ENCODE measurements at places on chromosomes 4 and X. TPM values are rescaled to one million over a fixed set of nuclear protein-coding genes. Genes with fewer than 3 reads are reported as not detected.

XAGE2 gene
- polyA plus RNA-seq, result not detected

- DNase-seq, result peak; percentile 67
Observed at GRCh38 chr4:163484906-163485305, 9.6 kb upstream of the TMA16 start.

GRCh38 chrX:123487236-123487635, 245.6 kb downstream of the THOC2 start:
- no peak for DNase-seq

GRCh38 chrX:17021851-17022604, 75.6 kb downstream of the REPS2 start:
- DNase-seq, result no peak

DNA sequence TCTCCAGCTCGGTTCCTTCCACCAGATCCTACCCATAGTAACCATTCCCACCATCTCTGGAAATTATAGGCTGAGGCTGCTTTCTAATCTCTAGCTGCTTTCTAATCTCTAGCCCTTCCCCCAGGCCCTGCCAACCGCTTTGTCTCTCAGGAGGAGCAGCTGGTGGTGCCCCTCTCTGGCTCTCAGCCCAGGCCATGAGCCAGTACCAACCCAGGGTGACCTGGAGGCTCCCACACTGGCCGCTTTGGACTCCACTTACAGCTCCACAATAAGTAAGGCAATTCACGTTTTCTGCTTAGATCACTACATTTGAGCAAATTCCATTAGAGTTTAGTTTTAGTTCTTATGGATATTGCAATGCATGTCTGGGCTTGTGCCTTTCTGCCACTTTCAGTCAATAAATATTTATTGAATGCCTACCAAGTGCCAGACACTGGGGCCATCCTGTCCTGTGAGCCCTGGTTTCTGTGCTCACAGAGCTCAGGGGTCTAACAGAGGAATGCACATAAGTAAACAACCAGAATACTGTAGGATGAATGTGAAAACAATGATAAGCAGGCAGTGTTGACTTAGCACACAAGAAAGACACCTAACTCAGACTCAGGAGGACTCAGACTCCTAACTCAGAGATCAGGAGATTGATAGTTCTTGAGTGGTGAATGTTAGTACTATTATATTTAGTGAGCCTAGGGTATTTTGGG, 38.9 kb downstream of the SMC1A start:
- peak; percentile 43 for DNase-seq

CENPE gene
- polyA plus RNA-seq, result 0.96 TPM

SYTL5 gene
- polyA plus RNA-seq, result 1.0 TPM

GRCh38 chr4:142700531-142700930, 145.6 kb downstream of the INPP4B start:
- DNase-seq, result no peak

DNA sequence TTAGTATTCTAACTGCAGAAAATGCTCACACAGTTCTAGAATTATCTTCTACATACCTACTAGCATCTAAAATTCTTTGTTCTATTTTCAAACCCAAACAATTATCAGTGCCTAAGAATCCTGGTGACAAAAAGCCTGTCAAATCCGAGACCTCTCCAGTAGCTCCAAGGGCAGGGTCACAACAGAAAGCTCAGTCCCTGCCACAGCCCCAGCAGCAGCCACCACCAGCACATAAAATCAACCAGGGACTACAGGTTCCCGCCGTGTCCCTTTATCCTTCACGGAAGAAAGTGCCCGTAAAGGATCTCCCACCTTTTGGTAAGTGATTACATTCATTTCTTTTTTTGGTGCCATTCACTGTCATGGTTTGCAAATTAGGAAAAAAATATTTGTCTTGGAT, 243.8 kb downstream of the RAPGEF2 start:
- DNase-seq, result no peak

DNA sequence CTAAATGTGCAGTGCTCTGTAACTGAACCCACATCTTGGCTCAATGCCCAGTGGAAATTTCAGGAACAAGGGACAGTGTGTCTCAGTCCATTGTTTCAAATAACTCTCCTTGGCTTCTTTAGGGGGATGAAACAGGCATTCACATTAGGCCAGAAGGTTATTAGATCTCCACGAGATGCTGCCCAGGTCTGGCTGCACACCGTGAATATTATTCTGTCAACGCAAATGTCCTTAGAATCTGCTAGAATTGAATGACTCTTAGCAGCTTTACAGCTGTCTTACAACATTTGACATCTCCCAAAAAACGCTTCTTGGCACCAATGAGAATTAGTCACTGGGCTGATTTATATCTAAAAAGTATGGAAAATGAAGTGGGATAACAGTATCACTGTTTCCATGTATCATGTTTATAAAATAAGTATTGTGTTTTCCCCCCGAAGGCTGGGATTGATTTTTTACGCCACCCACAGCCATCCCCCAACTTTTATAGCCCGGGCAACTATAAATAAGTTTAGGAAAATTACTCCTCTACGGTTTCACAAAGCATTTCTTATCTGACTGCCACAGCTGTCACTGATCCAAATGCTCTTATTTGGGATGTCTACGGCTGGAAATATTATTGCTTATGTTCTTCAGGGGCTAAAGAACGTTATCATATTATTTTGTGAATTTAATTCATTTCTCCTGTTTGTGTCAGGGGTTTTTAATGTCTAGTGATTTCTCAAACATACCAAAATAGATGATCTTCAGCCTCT, 559.7 kb upstream of the FAT1 start:
- DNase-seq, result no peak

DDX60 gene
- polyA plus RNA-seq, result 5.3 TPM

- DNase-seq, result no peak
Observed at GRCh38 chr4:11050766-11051165, 366.2 kb upstream of the CLNK start.

- DNase-seq, result no peak
Observed at GRCh38 chr4:100926039-100926717, 408.4 kb upstream of the EMCN start.

- DNase-seq, result no peak
Observed at GRCh38 chr4:25624616-25625015, 31.0 kb upstream of the SLC34A2 start.

GRCh38 chr4:32962100-32962499, 2241.9 kb downstream of the PCDH7 start:
- DNase-seq, result no peak

DNA sequence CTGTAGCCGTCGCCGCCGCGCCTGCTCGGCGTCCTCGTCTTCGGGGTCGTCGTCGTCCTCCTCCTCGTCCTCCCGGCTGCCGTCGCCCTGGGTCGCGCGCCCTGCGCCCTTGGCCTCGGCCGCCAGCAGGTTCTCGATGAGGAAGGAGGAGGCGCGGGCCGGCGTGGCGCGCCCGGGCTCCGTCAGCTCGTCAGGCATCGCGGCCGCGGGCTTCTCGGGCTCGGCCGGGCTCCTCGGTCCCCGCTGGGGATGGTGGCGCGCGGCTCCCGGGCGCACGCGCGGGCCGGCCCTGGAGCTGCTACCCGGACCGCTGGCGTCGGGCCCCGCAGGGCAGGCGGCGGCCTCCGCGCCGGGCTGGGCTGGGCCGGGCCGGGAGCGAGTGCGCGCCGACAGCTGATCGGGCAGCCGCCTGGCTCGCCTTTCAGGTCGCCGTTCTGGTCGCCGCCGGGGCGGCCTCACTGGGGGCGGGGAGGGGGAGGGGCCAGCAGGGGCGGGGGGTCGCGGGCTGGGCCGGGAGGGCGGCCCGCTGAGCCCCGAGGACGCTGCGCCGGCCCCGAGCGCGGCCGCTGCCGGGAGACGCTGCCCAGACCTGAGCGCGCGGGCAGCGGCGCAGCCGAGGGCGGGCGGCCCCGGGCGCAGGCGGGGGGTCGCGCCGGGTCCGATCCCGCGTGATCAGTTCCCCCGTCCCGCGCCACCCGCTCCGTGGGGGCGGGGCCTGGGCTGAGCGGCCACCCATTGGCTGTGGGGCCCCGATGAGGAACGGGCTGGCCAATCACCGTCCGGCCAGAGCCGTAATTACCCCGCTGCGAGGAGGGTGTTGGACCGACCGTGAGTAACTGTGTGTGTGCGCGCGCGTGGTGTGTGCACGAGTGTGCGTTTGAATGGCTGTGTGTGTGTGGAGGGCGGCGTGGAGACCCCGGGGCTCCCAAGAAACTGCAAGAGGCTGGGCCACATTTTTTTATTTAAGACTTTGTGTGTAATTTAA, at the start of gene HMX1:
TSS of gene HMX1 (minus strand) at position 423 of the 985 bp plus-strand sequence. CDS start at position 198, 225 bp downstream.
- DNase-seq, result peak; percentile 69

DNA sequence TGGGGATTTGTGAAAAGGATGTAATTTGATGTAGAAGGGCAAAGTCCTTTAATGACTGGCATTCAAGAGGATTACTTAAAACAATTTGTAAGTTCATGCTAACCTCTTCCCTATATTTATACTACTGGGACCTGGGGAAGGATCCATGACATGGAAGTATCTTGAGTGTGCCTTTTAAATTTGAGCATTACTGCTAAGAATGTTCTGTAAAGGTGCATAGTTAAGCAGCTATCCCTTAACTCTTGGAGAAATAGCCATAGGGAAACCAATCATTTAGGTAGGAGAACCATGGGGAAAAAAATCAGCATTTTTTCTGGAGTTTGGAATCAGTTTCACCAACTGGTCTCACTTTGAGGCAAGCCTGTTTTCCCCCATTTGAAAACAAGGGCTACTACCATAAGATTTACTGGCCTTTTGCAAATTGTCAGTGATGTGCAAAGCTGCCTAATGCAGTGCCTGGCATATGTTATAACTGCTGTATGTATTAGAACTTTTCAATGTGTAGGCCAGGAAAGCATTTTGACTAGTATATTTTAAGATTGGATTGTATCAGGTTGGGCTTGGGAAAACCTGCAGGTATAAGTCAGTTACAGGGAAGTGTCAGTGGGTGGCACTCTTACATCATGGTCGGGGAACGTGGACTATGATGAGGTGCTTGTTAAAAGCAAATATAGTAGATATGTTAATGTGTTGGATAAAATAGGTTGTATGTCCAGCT, 72.1 kb downstream of the PRSS12 start:
- peak; percentile 72 for DNase-seq

DNA sequence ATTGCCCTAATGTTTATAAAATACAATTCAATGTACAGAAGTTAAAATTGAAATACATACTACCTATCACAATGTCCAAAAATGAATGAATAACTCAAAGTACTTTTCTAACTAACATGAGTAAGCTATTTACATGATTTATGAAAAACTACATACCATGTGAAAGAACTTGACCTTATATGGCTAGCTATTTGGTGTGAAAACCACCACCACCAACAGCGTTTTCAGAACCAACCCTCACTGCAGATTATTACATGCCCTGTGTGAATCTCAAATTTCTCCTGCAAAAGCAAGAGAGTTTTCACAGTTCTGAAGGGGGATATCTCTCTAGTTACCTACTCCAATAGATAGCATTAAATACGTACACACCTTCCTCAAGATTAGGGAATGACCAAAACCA, 198.5 kb downstream of the SPATA18 start:
- no peak for DNase-seq

AADAT gene
- polyA plus RNA-seq, result 9.3 TPM

GRCh38 chr4:90476586-90476985, 349.4 kb downstream of the CCSER1 start:
- no peak for DNase-seq

CT45A8 gene
- polyA plus RNA-seq, result 0.37 TPM

- DNase-seq, result no peak
Observed at GRCh38 chr4:78024085-78024484, 33.0 kb upstream of the FRAS1 start.

SSX4B gene
- polyA plus RNA-seq, result not detected

DNA sequence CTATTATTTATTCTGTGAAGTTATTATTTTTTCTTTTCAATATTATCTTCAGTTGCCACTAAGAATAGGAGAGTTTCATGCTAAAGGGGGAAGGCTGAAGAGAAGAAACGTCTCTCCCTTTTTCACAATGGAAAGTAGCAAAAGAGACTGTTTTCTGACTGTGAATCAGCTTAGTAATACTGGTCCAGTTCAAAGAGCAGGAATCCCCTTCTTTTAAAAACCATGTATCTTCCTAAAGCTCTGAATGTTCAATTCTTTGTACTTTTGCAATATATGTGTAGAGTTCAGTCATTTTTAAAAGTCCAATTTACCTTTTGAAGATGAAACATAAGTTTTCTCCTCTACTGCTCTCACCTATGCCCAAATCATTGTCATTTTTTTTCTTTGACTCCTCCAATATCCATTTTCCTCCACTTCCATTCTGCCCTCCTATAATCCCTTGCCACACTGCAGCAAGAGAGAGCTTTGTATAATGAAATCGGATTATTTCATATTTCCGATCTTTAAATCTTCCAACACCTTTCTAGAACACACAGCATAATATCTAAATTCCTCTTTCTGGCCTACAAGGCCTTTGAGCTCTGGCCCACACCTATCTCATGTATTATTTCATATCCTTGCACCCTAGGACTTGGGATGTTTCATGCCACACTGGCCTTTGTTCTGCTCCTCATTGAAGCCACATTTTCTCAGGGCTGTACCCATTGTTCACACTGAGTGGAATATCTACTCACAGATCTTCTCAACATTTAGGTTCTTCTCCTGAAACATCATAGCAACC, 195.3 kb downstream of the CAMK2D start:
- no peak for DNase-seq

CBR4 gene
- polyA plus RNA-seq, result 14.0 TPM

DNA sequence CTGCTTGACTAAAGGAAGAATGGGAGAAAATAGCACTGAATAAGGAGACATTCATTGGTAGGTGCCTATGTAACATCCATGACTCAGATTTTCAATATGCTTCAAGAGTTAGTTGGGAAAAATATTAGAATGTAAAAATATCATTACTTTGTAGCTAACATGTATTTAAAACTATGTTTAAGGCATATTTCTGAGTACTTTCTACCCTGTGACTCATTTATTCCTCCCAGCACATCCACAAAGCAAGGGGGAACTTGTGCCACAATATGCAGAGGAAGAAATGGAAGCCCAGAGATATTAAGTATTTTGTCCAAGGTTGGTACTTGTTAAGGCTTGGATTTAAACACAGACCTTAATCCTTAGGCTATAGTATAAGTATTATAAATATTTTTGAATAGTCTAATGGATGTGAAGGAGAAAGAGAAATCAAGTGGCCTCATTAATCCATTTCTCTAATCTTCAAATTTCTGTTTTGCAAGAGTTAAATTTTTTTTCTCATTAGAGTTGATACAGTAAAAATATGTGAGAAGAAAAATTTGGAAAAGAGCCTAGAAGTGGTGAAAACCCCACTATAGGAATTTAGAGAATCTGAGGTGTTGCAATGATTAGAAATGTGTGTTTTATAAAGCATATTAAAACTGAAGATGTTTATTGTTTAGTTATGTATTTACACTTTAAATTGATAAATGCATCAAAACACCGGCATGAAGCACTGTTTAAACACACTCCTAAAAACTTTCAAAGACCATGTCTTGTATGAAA, 149.3 kb upstream of the GYPA start:
- DNase-seq, result no peak

CTAG2 gene
- 8.4 TPM for polyA plus RNA-seq

DNA sequence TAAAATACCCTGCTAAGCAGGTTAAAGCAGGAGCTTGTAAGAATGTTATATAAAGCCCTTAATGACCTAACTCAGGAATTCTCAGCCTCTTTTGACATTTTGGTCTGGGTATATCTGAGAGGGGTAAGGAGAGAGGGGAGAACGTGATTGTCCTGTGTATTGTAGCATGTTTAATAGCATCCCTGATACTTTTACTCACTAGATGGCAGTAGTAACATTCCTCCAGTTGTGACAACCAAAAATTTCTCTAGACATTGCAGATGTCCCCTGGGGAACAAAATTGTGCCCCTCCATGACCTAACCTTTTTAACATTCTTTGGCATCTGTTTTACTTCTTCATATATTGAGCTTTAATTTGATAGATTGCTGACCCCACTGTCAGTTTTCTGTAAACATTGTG, 17.9 kb downstream of the SMARCA5 start:
- DNase-seq, result no peak

HMGB2 gene
- 235 TPM for polyA plus RNA-seq

- no peak for DNase-seq
Observed at GRCh38 chrX:119455264-119455663, 13.0 kb upstream of the SLC25A5 start.

Data from testis (tissue), 5 donors.